ENCODE measurements at places on chromosomes 11 and 22.

- DNase-seq, result no peak
Measured at GRCh38 chr11:45482331-45482730, 183.1 kb downstream of the CHST1 start.

DNA sequence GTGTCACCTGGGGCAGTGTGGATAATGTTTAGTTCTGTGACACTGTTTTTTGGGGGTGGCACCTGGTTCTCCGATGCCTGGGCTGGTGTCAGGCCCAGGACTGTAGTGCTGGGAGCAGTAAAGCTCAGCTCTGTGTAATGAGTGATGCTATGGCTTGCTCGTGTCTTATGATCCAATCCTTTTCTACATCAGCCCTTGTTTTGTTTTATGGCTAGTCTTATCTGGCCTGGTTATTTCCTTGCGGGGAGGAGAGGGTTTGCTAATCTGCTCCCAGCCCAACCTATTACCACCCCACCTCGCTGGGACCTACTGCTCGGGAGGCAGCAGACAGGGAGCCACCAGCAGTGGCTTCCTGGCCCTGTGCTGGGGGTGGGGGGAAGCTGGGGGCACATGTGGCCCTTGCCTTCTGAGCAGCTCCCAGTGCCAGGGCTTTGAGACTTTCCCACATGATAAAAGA is 35.0 kb upstream of the TPBGL start:
- DNase-seq, result no peak

GRCh38 chr11:71305451-71306125 is 53.2 kb upstream of the SHANK2 start:
- peak; percentile 12 for DNase-seq

GRCh38 chr22:41300661-41301060 is 664 bp upstream of the ZC3H7B start:
- no peak for DNase-seq

DNA sequence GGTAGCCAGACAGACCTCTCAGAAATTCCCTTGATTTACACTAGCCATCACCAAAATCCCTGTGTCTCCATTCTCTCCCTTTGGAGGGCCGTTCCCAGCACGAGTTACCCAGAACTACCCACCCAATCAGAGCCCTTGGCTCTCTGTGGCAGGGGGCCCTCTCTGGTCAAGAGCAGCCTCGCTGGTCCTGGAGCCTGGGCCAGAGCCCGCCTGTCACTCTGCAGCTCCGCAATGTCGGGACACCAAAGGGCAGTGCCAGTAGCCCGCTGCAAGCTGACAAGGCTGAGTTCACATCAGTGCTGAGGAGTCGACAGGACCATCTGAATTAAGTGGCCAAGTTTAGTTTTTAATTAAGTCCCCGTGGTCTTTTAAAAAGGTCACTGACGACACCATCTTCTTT is 241.6 kb downstream of the ST3GAL4 start:
- no peak for DNase-seq

GRCh38 chr22:46604306-46604690 is 15.9 kb upstream of the GRAMD4 start:
- DNase-seq, result peak; percentile 60

GRCh38 chr11:2369896-2370295 is 7.2 kb upstream of the CD81 start:
- DNase-seq, result no peak

DNA sequence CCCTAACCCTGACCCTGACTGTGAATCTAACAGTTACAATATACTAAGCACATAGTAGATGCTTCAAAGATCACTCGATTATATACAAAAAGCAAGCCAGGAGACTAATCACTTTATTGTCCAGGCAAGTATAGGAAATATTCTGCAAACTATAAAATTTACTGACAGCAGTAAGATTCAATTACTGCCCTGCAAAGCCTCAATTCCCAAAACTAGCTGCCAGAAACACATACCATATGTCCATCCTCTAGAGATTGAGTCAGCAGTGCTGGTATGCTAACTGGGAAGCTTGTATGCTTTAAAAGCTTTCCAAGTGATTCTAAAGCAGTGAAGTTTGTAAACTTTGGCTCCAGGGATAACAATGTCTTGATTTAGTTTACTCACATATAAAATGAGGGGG is 26.1 kb downstream of the CSTF3 start:
- DNase-seq, result peak; percentile 86

DNA sequence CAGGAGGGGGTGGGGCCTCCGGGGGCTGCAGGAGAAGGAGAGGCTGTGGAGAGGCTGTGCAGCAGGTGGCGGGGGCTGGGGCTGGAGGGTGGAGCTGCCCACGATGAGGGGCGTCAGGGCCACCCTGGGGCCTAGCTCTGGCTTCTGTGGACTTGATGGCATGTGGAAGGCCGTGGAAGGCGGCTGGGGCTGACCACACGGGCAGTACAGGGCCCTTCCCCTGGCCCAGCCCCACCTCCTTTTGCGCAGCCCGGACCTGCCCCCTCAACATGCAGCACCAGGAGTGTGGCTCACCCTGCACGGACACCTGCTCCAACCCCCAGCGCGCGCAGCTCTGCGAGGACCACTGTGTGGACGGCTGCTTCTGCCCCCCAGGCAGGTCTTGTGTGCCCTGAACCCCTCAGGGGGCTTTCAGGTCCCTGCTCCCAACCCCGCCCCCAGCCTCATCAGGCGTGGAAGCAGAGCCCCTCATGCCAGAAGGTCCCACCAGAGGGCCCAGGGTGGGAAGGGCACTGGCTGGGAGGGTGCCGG is 6.1 kb downstream of the MUC5B start:
- DNase-seq, result no peak

GRCh38 chr11:133907841-133908241 is 48.9 kb downstream of the IGSF9B start:
- no peak for DNase-seq

DNA sequence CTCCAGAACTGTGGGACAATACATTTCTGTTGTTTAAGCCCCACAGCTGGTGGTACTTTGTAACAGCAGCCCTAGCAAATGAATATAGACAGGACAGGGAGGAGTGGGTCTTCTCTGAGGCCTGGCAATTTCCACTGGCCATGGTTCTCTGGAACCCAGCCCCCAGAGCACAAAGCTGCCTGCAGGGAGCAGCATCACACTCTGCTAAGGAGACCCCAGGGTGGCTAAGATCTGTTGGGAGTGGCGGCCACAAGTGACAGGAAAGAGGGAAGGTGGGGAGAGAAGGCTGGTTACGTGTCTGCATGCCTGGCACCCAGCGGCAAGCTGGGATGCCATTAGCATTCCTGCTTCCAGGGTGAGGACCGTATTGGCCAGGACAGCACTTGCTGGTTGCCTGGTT is 211.9 kb downstream of the ST3GAL4 start:
- no peak for DNase-seq

- DNase-seq, result peak; percentile 28
Measured at GRCh38 chr22:22060200-22061084, 77.9 kb upstream of the TOP3B start.

- DNase-seq, result no peak
Measured at GRCh38 chr22:48629631-48630432, 1197.8 kb downstream of the BRD1 start.

DNA sequence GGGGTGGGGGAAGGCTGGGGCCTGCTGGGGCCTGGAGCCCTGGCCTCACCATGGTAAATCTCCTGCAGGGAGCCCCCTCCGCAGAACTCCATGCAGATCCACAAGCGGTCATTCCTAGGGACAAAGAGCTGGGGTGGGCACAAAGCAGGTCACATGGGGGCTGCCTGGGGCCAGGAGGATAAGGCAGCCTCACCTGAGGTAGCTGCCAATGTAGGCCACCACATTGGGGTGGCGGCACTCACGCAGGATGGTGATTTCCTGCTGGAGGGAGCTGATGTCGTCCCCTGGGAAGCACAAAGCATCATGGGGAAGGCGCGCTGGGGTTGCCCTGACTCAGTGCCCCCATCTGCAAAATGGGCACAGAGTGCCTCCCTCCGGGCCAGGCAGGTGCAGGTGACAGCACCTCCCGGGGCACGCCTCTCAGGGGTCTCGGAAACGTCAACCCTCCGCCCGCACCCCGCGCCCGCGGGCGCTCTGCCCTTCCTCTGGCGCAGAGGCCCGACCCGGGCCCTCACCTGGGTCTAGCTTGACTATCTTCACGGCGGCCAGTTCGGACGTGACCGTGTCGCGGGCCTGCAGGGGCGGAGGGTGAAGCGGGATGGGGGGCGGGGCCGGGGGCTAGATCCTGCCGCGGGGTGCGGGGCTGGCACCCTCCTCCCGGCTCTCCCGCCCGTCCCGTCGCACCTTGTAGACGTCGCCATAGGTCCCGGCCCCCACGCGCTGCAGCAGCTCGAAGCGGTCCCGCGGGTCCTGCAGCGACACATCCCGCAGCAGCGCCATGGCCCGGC is 450 bp downstream of the MAP4K2 start:
- no peak for DNase-seq

- DNase-seq, result no peak
Measured at GRCh38 chr11:32864555-32864954, 28.1 kb upstream of the QSER1 start.

GRCh38 chr11:75775056-75775455 is 6.5 kb downstream of the DGAT2 start:
- no peak for DNase-seq

GRCh38 chr11:88357323-88358039 is 19.9 kb upstream of the CTSC start:
- DNase-seq, result peak; percentile 46

DNA sequence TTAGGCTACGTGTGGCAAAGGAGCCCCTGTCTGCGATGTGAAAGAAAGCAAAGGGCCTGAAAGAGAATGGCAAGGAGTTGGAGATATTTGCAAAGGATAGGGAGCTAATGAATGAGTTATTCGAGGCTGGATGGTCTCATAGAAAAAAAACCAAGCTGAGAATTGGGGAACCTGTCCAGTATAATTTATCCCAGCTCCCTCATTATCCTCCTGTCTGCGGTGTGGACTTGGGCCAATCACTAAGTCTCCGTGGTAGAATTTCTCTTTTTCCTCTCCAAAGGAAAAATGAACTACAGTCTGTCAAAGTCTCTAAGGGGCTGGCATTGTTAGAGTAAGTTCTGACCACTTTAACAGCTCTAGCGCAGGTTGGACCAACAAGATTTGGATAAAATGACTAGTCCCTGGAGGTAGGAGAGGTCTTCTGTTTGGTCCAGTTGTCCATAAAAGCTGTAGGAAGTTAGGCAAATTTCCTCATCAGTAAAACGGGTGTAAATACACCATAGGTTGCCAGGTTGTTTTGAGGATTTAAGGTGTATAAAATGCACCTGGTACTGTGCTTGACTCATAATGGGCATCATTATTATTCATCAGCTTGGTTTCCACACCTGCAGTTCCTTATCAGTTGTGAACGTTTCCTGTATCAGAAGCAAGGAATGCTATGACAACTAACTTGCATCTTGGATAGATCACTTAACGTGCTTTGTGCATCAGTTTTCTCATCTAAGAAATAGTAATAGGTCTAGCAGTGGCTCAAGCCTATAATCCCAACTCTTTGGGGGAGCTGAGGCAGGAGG is 10.3 kb upstream of the CDON start:
- no peak for DNase-seq

DNA sequence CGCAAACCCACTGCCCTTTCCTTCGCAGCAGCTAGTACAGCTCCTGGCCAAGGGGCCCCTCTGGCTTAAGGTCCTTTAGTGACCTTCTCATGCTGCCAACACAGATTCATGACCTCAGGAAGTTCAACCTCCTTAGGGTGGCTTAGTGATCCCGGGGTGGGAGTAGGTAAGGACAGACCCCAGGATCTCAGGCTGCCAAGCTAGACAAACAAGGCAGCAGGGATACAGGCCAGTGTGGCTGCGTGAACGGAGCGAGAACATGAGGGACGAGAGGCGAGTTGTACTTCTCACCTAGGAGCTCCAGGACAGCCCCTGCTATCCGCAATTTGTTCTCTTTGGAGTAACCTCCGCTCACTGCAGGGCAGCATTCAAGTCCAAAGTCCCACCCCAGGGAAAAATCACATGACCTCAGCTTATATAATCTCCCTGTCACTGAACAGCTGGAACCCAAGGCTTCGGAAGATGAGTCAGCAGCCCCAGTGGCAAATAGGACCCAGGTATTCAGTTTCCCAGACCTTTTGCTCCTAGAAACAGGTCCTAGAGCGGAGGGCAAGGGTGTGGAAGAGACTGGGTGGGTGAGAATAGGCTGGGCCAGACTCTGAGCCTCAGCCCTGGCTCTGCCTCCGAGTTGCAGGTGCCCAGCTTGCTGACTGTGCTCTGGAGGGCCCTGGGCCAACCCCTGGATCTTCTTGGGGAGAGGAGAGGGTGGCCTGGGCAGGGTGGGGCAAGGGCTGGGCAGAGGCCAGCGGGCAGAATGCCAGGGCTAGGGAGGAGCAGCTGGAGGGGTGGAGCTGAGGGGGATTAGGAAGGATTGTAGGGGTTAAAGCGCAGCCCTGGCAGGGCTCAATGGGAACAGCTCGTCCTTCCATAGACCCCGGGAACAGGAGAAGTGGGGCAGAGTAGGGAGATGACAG is 13.1 kb downstream of the USP2 start:
- DNase-seq, result peak; percentile 42

- no peak for DNase-seq
Measured at GRCh38 chr11:108854346-108854745, 189.5 kb downstream of the DDX10 start.

- DNase-seq, result peak; percentile 72
Measured at GRCh38 chr11:65102142-65103095, 6.4 kb downstream of the VPS51 start.

DNA sequence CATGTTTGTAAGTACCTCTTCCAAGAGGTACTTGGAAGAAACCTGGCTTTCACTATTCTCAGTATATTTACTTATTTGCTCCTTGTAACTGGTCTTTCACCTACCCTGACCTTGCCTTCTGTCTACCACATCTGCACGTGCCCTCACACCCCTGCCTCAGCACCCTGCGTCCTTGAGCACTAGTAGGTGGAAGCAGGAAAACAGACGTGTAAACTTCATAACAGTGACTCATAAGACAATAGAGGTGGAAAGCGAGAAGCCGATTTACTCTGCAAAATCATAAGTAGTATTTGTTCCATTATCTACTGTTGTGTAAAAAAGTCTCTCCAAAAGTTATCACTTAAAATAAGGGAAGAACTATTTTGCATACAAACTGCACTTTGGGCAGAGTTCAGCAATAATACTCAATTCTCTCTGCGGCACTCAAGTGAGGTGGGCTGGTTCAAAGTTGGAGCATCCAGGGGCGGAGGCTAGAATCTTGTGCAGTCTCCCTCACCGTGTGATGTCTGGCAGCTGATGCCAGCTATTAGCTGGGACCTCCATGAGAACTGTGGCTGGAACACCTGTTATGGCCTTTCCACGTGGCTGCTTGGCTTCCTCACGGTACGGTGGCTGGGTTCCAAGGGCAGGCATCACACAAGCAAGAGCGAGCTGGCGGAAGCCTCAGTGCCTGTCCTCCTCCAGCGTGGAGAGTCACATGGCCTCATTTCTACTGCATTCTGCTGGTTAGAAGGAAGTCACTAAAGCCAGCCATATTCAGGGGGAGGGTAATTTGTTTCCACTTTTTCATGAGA is 30.4 kb downstream of the PACS1 start:
- no peak for DNase-seq

GRCh38 chr22:39519681-39520225 is 609 bp upstream of the ATF4 start:
- DNase-seq, result peak; percentile 99

- DNase-seq, result peak; percentile 93
Measured at GRCh38 chr11:1863352-1864216, 10.7 kb downstream of the LSP1 start.

DNA sequence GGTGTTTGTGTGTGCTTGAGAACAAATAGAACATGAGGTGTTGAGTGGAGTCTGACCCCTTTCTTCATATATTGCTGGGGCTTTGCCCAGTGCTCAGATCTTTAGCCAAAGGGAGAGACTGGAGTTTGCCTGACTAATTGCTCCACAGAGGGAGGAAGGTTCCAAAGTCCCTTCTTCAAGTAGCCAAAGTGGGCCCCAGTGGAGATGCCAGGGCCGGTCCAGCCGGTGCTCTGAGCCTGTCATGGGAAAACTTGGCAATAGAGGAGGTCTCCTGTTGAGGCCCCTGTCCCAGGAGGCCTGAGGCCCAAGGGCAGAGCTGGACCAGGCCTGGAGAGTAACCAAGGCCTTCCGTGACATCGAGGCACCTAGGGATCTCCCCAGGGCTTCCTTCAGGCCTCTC is 112.3 kb downstream of the DSCAML1 start:
- DNase-seq, result no peak

Data from EH (cell line).